ENCODE measurements at places on chromosomes 7 and 10.

DNA sequence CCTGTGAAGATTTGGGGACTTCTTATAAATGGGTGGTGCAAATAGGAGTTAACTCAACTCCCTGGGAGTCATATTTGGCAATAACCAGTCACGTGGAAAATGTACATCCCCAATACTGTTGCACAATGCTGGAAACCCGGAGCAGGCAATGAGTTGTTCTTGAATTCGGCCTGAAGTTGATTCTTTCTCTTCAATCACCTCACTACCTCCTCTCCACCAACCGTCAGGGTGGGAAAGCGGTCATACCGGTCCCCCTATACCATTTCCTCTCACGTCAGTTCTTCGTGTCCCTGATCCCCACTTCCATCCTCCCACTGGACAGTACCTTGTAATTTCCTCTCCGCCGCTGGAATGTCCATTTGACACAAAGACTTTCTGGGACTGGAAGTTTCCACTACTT is 2.8 kb downstream of the GIMAP5 start:
- DNase-seq: no peak

DNA sequence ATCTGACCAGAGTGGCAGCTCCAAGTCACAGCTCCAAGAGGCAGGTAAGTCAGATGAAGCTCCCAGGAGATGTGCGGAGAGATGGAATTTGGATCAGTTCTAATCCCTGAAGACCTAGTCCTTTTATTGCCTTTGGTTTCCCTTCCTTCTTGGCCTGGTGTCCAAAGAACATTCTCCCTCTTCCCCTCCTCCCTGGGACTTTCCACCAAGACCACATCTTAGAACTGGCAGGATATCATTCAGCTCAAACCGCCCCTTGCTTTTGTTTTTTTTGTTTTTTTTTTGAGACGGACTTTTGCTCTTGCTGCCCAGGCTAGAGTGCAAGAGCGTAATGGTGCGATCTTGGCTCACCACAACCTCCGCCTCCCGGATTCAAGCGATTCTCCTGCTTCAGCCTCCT is 190.8 kb downstream of the GFRA1 start:
- DNase-seq: no peak

- DNase-seq: no peak
These were observed 3.6 kb downstream of the ZSCAN21 start for GRCh38 chr7:100053215-100053614.

- no peak for DNase-seq
These were observed 260.8 kb downstream of the SNX13 start for GRCh38 chr7:17679458-17679857.

DNA sequence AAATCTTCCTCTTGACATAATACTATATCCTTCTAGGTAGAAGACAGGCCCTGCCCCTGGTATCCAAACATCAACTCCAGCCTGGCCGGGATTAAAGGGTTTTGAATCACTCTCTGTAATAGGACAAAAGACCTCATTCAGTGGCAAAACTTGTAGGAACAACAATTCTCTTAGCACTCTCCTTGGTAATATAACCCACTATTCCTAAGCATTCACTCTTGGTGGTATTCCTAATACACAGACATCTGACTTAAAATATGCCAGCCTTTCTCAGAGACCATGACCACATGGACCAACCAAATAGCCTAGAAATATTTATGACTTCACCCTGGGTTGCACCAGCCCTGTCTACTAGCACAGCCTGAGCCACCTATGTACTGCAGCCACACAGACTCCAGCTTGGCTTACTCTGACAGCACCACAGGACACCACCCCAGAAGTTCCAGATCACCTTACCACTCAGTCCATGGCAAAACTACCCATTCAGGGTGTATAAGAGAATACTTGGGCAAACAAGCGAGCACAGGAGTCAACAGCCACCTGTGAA is 244.9 kb upstream of the NEBL start:
- DNase-seq: no peak

- no peak for DNase-seq
These were observed 229.3 kb downstream of the AUTS2 start for GRCh38 chr7:69827558-69827957.

DNA sequence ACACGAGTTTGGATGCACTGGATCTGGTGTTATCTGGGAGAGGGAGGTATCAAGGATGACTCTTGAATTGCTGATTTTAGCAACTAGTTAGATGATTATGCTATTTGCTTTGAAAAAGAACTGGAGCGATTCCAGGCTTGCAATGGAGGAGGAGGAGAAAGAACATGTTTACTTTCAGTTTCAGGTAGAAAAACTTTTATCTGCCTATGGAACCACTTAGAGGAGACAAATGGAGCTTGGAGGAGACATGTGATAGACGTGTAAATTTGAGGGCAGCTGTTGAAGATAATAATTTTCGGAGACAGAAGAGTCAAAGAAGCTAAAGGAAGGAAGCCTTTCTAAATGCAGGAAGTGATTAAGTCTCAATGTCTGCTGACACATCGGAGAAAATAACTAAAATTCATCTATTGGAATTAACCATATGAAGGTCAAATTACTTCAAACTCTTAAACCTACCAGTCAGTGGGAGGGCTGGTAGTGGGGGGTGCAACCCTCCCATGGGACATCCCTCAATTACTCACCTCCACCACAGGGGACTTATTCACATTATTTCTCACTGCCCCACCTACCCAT is 56.4 kb upstream of the GNAI1 start:
- DNase-seq: no peak

GRCh38 chr10:69456880-69457693 is 5.8 kb downstream of the TSPAN15 start:
- no peak for DNase-seq

DNA sequence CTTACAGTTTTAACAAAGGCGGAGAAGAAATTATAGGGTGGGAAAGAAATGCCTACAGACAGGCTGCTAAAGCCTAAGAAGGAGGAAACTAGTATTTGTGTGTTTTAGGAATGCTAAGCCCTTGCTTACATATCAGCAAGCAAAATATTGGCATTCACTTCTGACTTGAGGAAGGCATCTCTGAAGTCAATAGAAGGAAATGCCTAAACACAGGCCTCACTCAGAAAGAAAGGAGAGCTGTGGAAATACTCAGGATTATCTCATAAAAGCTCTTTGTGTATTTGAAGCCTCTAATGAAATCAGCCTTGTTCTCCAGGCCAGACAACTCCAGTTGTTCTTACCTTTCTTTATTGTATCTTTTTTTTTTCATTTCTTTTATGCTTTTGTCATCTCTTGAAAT is 158.0 kb downstream of the AUTS2 start:
- DNase-seq: no peak

- DNase-seq: no peak
These were observed 235.5 kb downstream of the ZEB1 start for GRCh38 chr10:31554556-31554955.

GRCh38 chr10:133475821-133476640 is 22.3 kb downstream of the SCART1 start:
- no peak for DNase-seq

GRCh38 chr10:124092250-124092859 is 1.0 kb downstream of the CHST15 start:
- no peak for DNase-seq

- DNase-seq: no peak
These were observed 101.3 kb upstream of the CTBP2 start for GRCh38 chr10:125261491-125262186.

GRCh38 chr10:74912182-74912581 is 85.8 kb downstream of the KAT6B start:
- DNase-seq: no peak

DNA sequence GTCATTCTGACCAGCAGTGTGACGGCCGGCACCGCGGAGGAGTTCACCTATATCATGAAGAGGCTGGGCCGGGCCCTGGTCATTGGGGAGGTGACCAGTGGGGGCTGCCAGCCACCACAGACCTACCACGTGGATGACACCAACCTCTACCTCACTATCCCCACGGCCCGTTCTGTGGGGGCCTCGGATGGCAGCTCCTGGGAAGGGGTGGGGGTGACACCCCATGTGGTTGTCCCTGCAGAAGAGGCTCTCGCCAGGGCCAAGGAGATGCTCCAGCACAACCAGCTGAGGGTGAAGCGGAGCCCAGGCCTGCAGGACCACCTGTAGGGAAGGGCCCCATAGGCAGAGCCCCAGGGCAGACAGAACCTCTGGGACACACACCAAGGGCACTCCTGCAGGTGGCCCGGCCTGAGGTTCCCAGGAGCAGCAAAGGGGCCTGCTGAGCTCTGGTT is 9.0 kb downstream of the RBP3 start:
- DNase-seq: no peak

GRCh38 chr10:15241306-15241705 is 72.8 kb upstream of the NMT2 start:
- DNase-seq: no peak

DNA sequence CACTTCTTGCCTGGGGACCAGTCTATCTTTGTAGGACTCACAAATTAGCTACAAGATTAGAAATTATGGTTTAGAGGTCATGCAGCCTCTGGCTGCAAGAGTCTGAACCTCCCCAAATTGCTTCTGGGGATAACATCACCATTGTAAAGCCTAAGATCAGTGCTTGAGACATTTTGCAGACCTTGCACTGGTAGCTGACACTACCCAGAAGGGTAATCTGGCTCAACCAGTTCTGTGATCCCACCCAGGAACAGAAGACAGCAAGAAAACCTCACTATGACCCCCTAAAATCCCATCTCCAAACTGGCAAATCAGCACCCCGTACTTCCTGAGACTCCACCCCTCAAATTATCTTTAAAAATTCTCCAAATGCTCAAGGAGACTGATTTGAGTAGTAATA is 58.2 kb upstream of the CDK13 start:
- no peak for DNase-seq

DNA sequence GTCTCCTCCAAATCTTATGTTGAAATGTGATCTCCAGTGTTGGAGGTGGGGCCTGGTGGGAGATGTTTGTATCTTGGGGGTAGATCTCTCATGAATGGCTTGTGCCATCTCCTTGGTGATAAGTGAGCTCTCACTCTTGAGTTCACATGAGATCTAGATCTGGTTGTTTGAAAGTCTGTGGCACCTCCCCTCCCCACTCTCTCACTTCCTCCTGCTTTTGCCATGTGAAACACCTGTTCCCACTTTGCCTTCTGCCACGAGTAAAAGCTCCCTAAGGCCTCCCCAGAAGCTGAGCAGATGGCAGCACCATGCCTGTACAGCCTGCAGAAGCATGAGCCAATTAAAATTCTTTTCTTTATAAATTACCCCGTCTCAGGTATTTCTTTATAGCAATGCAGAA is 23.5 kb downstream of the TMEM229A start:
- no peak for DNase-seq

GRCh38 chr7:104903846-104904245 is 110.2 kb upstream of the KMT2E start:
- DNase-seq: no peak

GRCh38 chr7:47382200-47382599 is 199.7 kb downstream of the TNS3 start:
- DNase-seq: no peak

- no peak for DNase-seq
These were observed 586.7 kb upstream of the GALNT17 start for GRCh38 chr7:70545214-70545613.

DNA sequence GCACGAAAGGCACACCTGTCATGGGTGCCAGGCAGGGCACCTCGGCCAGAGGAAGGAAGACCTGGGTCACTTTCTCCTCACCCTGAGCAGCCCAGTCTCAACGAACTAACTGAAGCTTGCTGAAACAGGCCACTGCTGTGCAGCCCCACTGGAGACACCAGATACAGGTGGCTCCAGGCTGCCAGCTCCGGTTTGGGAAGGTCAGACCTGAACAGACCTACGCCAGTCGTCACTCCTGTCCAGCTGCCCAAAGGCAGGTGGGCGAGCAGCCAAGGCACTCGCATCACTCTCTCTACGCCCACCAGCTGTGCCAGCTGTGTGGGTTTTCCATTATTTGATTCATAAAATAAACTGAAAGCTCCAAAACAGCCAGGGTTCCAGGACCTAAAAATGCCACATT is 256.1 kb downstream of the ZMYND11 start:
- DNase-seq: no peak

GRCh38 chr10:120437541-120437940 is 19.5 kb upstream of the PLPP4 start:
- no peak for DNase-seq

- no peak for DNase-seq
These were observed 24.4 kb upstream of the KBTBD2 start for GRCh38 chr7:32916006-32916405.

DNA sequence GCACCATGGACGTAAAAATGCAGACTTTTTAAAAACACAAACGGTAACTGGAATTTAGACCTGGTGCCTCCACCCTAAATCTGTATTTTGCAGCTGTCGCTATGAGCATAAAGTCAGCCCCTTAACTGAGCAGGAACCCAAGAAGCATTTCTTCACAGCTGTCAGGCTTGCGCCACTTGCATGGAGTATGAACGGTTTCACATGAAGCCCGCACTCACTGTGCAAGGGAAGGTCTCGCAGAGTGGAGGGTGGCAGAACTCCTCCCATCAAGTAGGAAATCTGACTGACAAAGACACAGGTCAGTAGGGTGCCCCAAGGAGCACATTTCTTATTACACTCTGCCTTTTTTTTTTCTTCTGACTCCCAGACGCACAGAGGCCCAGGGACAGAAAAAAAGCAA is 58.5 kb downstream of the ELMO1 start:
- no peak for DNase-seq

GRCh38 chr10:114885443-114885842 is 52.6 kb upstream of the TRUB1 start:
- no peak for DNase-seq

- DNase-seq: no peak
These were observed 121.9 kb downstream of the USP6NL start for GRCh38 chr10:11489591-11489990.

DNA sequence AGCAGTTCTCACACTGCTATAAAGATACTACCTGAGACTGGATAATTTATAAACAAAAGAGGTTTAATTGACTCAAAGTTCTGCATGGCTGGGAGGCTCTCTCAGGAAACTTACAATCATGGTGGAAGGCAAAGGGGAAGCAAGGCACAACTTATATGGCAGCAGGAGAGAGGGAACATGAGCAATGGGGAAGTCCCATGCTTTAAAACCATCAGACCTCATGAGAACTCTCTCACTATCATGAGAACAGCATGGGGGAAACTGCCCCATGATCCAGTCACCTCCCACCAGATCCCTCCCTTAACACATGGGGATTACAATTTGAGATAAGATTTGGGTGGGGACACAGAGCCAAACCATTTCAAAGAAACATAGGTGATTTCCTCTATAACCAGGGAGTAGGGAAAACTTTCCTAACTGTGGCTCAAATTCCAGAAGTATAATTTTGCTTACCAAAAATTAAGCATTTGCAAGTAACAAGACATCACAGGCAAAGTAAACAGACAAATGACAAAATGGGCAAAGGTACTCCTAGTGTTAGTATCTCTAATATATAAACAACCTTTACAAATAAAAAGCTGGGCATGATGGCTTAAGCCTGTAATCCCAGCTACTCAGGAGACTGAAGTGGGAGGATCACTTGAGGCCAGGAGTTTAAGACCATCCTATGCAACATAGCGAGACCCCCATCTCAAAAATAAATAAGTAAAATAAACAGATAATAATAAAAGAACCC is 88.0 kb downstream of the KBTBD2 start:
- no peak for DNase-seq

All from stimulated activated CD8-positive, alpha-beta memory T cell treated with anti-CD3 and anti-CD28 coated beads, Interleukin-15, amount 100 ng/mL, for 1 hour (primary cell).